NCI-H1694 (cell line): ENCODE measurements at places on chromosomes 7 and 10.

GRCh38 chr10:7130191-7130911, 280.5 kb downstream of the SFMBT2 start:
- no peak for DNase-seq

- no peak for DNase-seq
Measured at GRCh38 chr7:107581387-107582013, 1.5 kb downstream of the BCAP29 start.

GRCh38 chr7:11424006-11424405, 408.0 kb downstream of the THSD7A start:
- DNase-seq, result no peak

DNA sequence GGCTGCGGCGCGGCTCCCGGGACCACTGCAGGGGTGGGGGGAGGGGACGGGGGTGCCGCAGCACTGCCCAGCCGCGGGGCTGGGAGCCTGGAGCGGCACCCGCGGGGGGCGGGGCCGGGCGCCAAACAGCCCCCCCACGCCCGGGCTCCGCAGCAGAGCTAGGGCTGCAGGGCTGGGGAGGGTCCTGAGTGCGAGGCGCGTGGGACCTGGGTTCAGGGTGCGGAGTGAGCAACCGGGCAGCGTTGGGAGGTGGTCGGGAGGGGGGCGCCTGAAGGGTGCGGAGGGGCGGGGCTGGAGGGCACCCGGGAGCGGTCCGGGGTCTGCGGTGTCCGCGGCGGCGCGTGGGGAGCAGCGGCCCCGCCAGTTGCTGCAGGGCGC, 528 bp downstream of the CAMK2G start:
- DNase-seq, result no peak

GRCh38 chr7:26348234-26348851, 56.7 kb downstream of the SNX10 start:
- no peak for DNase-seq

GRCh38 chr7:7812112-7812511, 93.7 kb upstream of the RPA3 start:
- DNase-seq, result peak; percentile 95

GRCh38 chr7:101754424-101755159, 62.8 kb upstream of the CUX1 start:
- peak; percentile 41 for DNase-seq

- no peak for DNase-seq
Measured at GRCh38 chr7:117505238-117505637, 25.4 kb downstream of the CFTR start.

- no peak for DNase-seq
Measured at GRCh38 chr7:148253629-148254028, 336.9 kb upstream of the C7orf33 start.

DNA sequence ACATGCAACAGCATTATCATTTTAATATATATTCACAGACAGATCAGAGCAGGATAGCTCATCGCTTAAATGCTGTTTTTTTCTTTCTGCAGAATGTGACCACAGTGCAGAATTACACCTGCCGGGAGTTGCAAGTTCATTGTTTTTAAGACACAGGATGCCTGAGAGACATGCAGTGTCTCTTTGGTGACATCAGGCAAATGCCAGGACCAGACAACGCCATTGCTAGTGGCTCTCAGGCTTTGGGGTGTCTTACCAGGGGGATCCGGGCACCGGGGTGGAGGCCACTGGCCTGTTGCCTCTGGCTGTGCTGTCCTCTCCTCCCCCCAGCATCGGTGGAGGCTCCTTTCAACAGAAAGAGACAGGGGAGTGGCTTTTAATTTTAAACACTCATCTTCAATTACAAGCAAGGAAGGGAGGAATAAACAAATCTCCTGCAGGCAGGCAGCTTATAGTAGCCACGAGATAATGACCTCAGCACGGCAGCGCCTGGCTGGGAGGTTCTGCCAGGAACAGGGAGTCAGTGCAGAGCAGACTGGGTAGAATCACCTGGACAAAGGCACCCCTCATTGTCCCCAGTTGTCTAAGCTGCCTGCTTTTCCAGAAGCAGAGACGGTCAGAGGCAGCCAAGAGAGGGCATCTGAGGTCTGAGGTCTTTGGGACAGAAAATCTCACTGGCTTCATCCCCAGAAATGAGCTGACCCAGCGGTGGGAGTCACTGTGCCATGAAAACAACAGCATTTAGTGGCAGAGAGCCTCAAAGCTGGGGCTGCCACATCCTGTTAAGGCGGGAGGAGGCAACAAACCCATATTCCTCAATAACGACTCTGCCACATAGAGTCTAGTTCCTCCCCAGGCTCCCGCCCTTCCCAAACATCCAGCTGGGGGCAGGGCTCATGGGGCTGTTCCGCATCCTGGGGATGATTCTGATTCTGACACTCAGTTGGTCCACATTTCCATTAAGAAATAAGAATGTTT, 148.4 kb downstream of the TCERG1L start:
- no peak for DNase-seq

- DNase-seq, result no peak
Measured at GRCh38 chr10:111175787-111176186, 99.0 kb downstream of the ADRA2A start.
